ENCODE measurements at places on chromosomes 7 and 10. TPM values are rescaled to one million over a fixed set of nuclear protein-coding genes. Genes with fewer than 3 reads are reported as not detected.

The AOAH gene
- 5.9 TPM for total RNA-seq

The LDB3 gene
- not detected for total RNA-seq

The RTKN2 gene
- 65.9 TPM for total RNA-seq

The NPFFR1 gene
- not detected for total RNA-seq

The CALHM3 gene
- not detected for total RNA-seq

The KAZALD1 gene
- 0.77 TPM for total RNA-seq

The SPACDR gene
- total RNA-seq, result 0.71 TPM

The CHCHD1 gene
- 51.3 TPM for total RNA-seq

The EPO gene
- total RNA-seq, result 0.58 TPM

The OPALIN gene
- total RNA-seq, result not detected

DNA sequence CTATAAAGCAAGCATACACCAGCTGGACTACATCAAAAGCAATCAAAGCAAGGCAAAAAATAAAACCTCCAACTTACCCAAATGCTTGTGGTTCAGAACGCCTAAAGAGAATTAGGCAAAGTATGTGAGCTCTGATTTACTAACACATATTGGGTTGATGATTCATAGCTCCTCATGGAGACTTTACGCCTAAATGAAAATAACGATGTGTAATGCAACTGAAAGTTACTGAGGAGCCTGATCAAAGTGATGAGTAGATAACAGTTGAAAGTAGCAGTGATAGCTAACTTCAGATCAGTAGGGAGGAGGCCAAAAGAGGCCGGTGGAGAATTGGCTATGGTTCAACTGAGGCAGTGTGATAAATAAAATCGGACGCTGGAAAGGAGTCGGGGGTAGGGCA lies 85.0 kb downstream of the MPP7 start:
- H3K27ac ChIP-seq, result no peak overlapping the region
- no peaks in the 10 kb centered on the region for H3K27me3 ChIP-seq
- H3K4me1 ChIP-seq, result peaks cover 8% of the 10 kb centered on the region

GRCh38 chr7:148306759-148307158 lies 283.8 kb upstream of the C7orf33 start:
- H3K27me3 ChIP-seq, result no peaks in the 10 kb centered on the region
- H3K4me3 ChIP-seq, result no peak overlapping the region
- peaks cover 9% of the 10 kb centered on the region for H3K4me1 ChIP-seq
- H3K36me3 ChIP-seq, result no peaks in the 10 kb centered on the region
- DNase-seq, result no peak

GRCh38 chr7:139168479-139168878 lies 59.0 kb upstream of the ZC3HAV1 start:
- H3K36me3 ChIP-seq, result no peaks in the 10 kb centered on the region
- no peak overlapping the region for H3K27ac ChIP-seq
- H3K27me3 ChIP-seq, result no peaks in the 10 kb centered on the region
- H3K4me3 ChIP-seq, result no peak overlapping the region
